ENCODE measurements at places on chromosomes 2 and 18. TPM values are rescaled to one million over a fixed set of nuclear protein-coding genes. Genes with fewer than 3 reads are reported as not detected.

- DNase-seq: no peak
These were observed 10.9 kb downstream of the MTX2 start for GRCh38 chr2:176280156-176280555.

GRCh38 chr2:206105541-206105940 is 19.6 kb upstream of the INO80D start:
- no peak for DNase-seq

DNA sequence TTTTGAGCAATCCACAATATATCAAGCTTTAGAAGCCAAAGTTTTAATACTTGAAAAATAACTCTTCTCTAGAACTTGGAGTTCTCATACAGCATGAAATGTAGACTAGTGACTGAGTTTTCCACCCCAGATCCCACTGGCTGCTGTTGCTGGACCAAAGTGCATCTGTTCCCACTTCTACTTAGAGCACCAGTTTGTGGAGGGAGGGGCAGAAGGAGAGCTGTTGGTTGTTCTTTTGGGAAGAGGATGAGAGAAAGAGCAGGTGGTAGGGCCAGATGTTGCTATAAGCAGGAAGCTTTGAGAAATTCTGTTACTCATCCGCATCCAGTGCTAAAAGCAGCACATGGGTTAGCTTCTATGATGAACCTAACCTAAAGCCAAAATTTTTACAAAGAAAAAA is 59.0 kb downstream of the MBD2 start:
- no peak for DNase-seq

GRCh38 chr2:236887953-236888793 is 197.5 kb upstream of the COPS8 start:
- DNase-seq: no peak

GRCh38 chr2:219769090-219769910 is 141.9 kb downstream of the SLC4A3 start:
- DNase-seq: no peak

Gene UGP2
- total RNA-seq: 51.9 TPM

DNA sequence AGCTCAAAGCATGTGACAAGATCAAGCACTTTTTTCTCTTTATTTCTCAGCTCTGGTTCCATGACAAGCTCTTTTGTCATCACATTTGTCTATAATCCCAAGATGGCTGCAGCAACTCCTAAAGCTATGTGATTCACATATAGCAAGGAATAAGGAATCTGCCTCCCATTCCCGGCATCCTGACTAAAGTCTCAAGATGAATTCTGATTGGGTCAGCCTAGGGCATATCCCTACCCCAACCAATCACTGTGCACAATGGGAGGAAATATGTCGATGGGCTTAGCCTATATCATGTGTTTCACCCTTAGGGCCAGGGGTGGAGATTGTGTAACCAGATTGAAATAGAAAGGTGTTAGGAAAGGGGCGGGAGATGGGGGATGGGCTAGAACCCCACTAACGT is 23.1 kb upstream of the COLEC12 start:
- no peak for DNase-seq

Gene FHOD3
- total RNA-seq: 17.8 TPM

Gene LYG2
- total RNA-seq: not detected

GRCh38 chr2:226524381-226524843 is 275.2 kb downstream of the IRS1 start:
- peak; percentile 9 for DNase-seq

Gene GPBAR1
- not detected for total RNA-seq

GRCh38 chr2:75574106-75574505 is 13.4 kb upstream of the EVA1A start:
- no peak for DNase-seq

- no peak for DNase-seq
These were observed 826.9 kb upstream of the PIK3C3 start for GRCh38 chr18:41128126-41128525.

DNA sequence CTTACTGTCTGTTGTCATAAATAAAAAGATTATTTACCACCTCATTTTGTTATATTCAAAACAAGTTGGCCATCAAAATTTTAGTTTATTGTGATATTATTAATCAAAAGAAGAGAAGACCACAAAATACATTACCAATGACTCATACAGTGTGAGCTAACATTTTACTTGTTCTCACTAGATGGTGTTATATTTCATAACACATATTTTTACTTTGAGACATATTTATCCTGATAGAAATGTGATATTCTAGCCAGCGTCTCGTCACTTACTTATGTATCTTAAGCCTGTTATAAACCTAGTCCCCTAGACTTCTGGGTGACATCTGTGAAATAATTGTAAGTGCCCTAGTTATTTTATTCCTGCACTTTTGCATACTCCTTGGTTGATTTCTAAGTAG is 263.2 kb downstream of the CDH7 start:
- no peak for DNase-seq

Gene ITPRIPL1
- total RNA-seq: 2.4 TPM

GRCh38 chr2:232415138-232415690 is 8.6 kb downstream of the ALPG start:
- no peak for DNase-seq

GRCh38 chr2:203191961-203192360 is 46.9 kb upstream of the CYP20A1 start:
- DNase-seq: no peak

DNA sequence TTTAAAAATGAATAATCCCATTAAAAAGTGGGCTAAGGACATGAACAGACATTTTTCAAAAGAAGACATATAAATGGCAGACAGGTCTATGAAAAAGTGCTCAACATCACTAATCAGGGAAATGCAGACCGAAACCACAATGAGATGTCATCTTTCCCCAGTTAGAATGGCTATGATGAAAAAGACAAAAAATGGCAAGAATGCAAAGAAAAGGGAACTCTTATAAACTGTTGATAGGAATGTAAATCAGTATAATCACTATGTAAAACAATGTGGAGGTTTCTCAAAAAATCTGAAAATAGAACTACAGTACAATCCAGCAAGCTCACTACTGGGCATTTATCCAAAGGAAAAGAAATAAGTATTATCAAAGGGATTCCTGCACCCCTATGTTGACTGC is 169.2 kb downstream of the METTL4 start:
- no peak for DNase-seq

- DNase-seq: no peak
These were observed 12.9 kb downstream of the SMYD1 start for GRCh38 chr2:88080545-88080944.

Gene GNLY
- total RNA-seq: not detected

Gene CGREF1
- total RNA-seq: 3.4 TPM

DNA sequence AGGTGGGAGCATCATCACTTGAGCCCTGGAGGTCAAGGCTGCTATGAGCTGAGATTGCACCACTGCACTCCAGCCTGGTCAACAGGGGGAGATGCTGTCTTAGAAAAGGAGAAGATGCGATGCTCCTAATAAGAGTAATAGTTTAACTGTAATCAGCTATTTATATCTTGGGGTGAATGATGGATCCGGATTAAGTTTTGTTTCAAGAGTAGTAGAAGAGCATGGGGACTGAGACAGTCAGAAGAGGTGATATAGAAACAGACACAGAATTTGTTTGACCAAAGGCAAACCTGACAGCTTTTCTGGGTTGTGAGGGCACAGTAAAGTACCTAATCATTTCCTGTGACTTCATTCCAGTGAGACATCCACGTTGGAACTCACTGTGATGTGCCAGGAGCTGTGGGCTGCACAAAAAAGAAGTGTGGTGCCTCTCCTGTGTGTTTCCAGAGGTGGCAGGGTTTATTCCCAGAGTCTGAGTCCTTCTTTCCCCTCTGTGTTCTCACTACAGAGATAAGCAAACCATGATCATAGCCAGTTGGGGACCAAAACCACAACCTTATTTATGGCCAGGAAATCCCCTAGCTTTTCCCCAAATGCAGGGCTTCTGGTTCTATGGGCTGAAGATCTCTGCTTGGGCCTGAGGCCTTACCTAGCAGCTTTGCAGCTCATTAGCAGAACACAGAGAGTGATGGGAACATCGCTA is 113.7 kb downstream of the XRCC5 start:
- peak; percentile 68 for DNase-seq

Gene SKOR2
- not detected for total RNA-seq

- DNase-seq: no peak
These were observed 466.2 kb upstream of the HNRNPA3 start for GRCh38 chr2:176746411-176746810.

Gene GREB1L
- total RNA-seq: 5.7 TPM

Gene DLGAP1
- 0.27 TPM for total RNA-seq

DNA sequence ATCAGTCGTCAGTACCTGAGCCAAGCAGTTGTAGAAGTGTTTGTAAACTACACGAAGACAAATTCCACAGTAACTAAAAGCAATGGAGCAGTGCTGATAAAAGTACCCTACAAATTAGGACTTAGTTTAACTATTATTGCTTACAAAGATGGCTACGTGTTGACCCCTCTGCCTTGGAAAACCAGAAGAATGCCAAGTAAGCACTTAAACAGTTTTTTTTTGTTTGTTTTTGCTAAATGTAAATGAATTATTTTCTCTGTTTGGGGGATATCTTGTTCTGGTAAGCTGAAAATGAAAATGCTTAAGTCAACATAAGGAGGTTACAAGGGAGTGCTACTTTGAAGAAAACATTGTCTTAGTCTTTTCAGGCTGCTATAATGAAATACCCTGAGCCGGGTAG is 46.4 kb downstream of the FAM171B start:
- no peak for DNase-seq

DNA sequence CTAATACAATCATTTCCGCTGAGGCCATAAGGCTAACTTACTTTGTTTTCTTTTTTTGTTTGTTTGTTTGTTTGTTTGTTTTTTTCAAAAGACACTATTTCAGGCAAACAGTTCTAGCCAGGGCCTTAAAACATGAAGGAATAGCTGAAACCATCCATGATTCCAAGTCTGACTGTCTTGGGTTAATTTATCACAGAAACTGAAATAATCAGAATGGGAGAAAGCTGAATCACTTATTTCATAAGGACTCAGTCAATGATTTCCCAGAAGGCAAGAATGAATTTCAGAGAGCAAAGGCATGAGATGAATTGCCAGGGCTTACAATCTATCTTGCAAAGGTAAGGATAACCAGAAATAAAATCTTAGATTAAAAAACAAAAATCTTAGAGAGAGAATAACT is 1315.1 kb downstream of the SUCLG1 start:
- DNase-seq: no peak

Gene FOXI3
- 0.23 TPM for total RNA-seq

- no peak for DNase-seq
These were observed 769 bp downstream of the FAM110C start for GRCh38 chr2:45342-46130.

Gene ALS2
- total RNA-seq: 27.5 TPM

DNA sequence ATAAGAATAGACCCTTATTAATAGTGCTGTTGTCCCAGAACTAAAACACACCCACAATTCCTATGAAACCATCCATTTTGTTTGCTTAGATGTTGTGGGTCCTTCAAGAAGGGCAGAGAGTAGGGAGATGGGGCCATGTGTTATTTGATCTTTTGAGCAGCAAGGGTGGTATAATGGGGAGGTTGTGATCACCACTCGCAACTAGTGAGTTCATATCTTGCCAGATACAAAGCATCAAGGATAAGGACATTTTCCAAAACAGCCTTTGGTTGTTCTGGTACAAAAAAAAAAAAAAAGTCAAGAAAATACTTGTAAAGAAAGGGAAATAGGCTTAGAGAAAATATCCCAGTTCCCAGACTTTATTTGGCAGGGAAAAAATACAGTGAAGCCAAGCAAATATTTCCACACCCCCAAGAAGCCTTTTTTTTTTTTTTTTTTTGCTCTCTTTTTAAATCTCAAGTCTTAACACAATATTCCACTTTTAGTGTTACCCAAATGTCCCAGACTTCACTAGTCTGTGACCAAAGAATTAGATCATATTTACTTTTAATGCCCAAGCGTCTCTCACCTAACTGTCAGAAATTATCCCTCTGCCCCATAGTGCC is 54.1 kb downstream of the ANTXR1 start:
- DNase-seq: no peak

- peak; percentile 27 for DNase-seq
These were observed 1.1 kb downstream of the MIB1 start for GRCh38 chr18:21741562-21742314.

GRCh38 chr18:75128911-75129716 is 79.8 kb downstream of the PTGR3 start:
- no peak for DNase-seq

Gene TDRD15
- total RNA-seq: 6.7 TPM

Gene SLC19A3
- 1.2 TPM for total RNA-seq

Gene CDK15
- 7.3 TPM for total RNA-seq

- DNase-seq: no peak
These were observed 547 bp downstream of the SLC35F5 start for GRCh38 chr2:113755835-113756354.

GRCh38 chr2:33620-34019 is 12.7 kb downstream of the FAM110C start:
- peak; percentile 58 for DNase-seq

GRCh38 chr2:234981197-234982095 is 29.6 kb downstream of the SH3BP4 start:
- DNase-seq: peak; percentile 99

Gene SERPINB4
- not detected for total RNA-seq

Gene UGT1A6
- total RNA-seq: 1.1 TPM

DNA sequence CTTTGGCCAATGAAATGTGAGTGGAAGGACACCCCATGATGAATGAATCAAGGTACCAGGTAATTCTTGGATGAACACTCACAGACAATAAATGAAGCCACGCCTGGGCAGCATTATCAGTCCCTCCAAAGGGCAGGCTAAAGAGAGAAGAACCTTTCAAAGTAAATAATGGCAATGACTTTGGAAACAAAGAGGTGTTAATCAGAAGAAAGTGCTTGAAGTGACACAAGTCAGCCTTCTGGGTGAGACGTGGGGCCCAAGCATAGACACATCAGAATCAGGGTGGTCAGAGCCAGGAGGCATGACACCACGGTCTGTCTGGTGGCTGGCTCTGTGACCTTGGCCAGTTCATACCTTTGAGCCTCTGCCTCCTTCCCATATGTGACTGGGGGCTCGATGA is 103.3 kb downstream of the POLR1A start:
- DNase-seq: no peak
